RWPE1 (cell line): ENCODE measurements at places on chromosomes 16 and 17.

GRCh38 chr16:79662669-79663313, 62.3 kb upstream of the MAF start:
- no peak for DNase-seq

DNA sequence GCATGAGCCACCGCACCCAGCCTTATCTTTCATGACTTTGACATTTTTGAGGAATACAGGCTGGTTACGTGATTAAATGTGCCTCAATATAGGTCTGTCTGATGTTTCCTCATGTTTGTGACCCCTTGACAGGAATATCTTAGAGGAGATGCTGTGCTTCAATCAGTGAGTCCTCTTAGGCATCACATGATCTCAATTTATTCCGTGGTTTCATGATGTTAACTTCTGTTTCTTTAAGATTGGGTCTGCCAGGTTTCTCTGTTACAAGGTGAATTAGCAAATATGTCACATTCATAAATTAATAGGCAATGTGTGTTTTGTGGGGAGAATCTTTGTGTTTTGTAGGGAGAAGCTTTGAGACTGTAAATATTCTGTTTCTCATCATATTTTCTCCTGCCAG, 3.3 kb downstream of the STXBP4 start:
- DNase-seq: no peak

GRCh38 chr16:26133416-26134093, 441.8 kb downstream of the HS3ST4 start:
- DNase-seq: no peak

GRCh38 chr17:57920916-57921703, 34.1 kb downstream of the CUEDC1 start:
- no peak for DNase-seq

DNA sequence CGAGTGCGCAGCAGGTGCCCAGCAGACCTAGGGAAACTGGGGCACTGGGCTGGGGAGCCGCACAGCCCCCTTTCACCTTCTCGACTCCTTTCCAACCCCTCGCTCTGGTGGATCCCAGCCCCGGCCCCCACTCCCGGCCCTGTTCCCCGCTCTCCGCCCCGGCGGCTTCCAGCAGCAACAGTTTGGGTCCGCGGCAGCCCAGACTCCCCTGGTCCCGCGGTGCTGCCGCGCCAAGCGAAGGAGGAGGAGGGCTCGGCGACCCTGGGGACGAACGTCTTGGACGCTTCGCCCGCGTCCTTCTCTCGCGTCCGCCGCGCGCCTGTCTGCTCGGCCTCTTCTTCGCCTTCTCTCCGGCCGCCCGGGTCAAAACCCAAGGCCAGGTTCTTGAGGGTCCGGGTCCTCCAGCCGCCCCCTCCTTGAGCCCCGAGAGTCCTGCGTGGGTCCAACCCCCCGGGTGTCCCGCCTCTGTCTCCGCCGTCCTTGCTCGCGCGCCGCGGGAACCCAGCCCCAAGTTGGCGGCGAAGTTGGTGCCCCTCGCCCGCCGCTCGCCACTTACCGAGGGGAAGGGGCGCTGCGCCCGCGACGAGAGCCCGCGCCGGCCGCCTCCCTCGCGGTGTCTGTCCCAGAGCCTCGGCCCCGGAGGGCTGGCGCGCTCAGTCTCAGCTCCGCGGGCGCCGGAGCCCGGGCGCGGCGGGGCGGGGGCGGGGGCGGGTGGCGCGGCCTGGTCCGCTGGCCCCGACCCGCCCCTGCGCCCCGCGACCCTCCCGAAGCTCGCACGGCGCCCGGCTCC, 1.4 kb upstream of the GRIN2C start:
- DNase-seq: no peak

DNA sequence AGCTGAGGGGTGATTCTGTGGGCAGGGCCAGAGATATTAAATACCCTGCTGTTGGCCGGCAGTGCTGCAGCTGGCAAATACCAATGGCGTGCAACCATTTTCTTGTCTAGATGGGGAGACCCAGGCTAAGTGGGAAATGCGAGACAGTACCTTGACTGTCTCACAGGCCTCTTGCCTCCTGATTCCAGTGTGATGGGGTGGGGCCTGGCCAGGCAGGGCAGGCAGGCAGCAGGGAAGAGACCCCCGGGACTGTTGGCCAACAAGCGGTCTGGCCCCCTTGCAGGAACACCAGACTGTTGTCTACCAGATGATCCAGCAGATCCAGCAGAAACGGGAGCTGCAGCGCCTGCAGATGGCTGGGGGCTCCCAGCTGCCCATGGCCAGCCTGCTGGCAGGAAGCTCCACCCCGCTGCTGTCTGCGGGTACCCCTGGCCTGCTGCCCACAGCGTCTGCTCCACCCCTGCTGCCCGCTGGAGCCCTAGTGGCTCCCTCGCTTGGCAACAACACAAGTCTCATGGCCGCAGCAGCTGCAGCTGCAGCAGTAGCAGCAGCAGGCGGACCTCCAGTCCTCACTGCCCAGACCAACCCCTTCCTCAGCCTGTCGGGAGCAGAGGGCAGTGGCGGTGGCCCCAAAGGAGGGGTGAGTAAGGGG, 5.7 kb upstream of the CISD3 start:
- no peak for DNase-seq

GRCh38 chr16:22373662-22374310, 633 bp downstream of the CDR2 start:
- DNase-seq: no peak

DNA sequence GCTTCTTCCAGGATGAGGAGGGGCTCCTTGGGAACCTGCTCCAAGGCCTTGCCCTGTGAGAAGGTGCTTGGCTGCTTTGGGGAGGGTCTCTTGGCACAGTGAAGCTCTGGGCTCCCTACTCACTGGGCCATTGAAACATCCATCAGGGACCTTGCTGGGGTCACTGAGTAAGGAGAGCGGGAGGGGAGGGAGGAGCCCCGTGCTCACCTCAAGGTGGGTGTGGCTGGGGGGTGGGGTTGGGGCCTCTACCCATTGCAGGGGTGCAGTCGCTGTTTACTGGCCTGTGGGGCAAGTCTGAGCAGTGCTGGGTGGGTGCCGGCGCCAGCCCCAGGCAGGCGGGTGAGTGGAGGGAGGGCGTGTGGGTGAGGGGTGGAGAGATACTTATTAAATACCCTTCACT, 9.9 kb downstream of the TNS4 start:
- DNase-seq: no peak

DNA sequence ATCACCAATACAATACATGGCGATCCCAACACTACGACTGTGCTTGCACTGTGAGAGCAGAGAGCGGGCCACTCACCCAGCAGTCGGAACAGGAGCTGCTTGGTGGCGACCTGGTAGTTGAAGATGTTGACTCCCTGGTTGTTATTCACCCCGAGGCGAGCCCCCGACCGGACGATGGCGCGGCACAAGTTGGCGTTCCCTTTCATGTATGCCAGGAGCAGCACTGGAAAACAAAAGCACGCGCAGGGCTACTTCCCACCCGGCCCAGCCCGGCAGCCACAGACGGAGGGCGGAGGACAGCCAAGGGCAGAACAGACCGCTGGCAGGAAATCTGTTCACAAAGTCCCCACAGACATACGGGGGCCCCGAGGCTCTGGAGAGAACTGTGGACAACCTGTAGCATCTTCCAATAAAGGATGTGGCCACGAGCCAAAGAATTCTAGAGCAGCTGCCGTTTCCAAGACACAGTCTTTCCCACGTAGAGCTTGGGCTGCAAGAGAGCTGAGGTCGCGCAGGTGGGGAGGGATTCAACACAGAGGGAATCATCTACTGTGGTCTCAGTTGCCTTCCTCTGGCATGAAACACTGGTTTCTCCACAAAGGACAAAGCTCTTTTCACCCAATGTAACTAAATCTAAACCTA, 27.8 kb downstream of the CYB5D2 start:
- no peak for DNase-seq

- DNase-seq: peak; percentile 90
Measured at GRCh38 chr17:7579001-7579833, at the start of gene CD68. Gene CD68 (plus strand): TSS chr17:7579638. CDS start chr17:7579678, 40 bp downstream.

GRCh38 chr17:37791447-37792399, 46.9 kb upstream of the HNF1B start:
- DNase-seq: no peak
